Heart right ventricle (tissue), 16 donors: ENCODE measurements at places on chromosomes 16 and 17.

DNA sequence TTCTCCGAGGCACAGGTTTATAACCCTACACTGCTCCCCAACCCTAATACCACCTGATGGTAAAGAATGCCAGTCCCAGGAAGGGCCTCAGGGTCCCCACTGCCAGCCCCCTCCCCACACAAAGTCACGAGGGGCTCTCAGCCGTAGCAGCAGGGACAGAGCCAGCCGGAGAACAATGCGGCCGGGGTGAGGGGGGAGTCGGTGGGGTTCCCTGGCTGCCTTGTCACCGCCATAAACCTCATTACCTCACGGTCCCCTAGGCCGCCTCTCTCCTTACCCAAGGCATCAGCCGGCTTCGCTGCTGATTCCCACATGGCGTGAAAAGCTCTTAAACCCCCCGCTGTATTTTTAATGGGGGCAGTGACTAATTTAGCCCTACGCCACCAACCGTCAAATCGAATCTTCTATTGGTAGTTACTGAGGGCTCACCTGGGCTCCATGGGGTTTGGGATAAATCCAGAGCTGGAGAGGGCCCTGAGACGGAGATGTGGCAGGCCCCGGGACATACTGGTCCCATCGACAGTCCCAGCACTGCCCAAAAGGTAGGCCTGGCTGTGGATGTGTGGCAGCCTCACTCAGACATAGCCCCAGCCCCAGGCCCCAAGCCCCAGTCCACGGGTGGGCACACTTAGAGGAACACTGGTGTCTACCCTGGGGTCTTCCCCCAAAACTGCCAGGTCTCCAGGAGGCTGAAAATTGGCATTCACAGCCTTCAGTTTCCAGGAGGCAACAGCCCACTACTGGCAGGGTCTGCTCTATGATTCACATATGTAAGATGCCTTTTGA, 115.3 kb downstream of the C16orf78 start:
- no peak overlapping the region for H3K27ac ChIP-seq
- peaks cover 17% of the 10 kb centered on the region for H3K4me1 ChIP-seq
- no peak overlapping the region for H3K4me3 ChIP-seq
- H3K27me3 ChIP-seq, result no peaks in the 10 kb centered on the region

GRCh38 chr16:67628216-67628615, 16.7 kb upstream of the CARMIL2 start:
- H3K4me1 ChIP-seq, result peaks cover 13% of the 10 kb centered on the region
- DNase-seq, result no peak
- H3K36me3 ChIP-seq, result peaks cover 7% of the 10 kb centered on the region
- no peak overlapping the region for H3K27ac ChIP-seq
- no peaks in the 10 kb centered on the region for H3K27me3 ChIP-seq
- H3K4me3 ChIP-seq, result no peak overlapping the region

- no peaks in the 10 kb centered on the region for H3K36me3 ChIP-seq
- no peak overlapping the region for H3K4me3 ChIP-seq
- H3K27ac ChIP-seq, result no peak overlapping the region
- no peaks in the 10 kb centered on the region for H3K4me1 ChIP-seq
- no peak for DNase-seq
Measured at GRCh38 chr17:5822281-5823060, 238.2 kb upstream of the NLRP1 start.

DNA sequence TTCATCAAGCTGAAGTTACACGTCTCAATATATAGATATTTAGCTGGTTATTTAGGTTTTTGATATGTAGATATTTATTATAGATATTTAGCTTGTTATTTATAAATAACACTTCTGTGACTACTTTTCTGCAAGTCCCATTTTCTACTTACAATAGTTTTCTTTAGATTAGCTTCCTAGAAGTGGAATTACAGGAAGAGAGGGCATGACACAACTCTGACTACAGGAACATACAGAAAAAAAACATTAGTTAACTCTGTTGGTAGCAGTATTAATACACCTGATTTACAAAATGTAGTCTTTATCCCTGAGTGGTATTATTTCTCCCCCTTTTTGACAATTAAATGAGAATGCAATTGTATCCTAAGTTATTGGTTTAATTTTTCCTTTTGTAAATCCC, 21.2 kb upstream of the CCL1 start:
- no peaks in the 10 kb centered on the region for H3K4me1 ChIP-seq
- no peaks in the 10 kb centered on the region for H3K36me3 ChIP-seq
- H3K27me3 ChIP-seq, result peaks cover 28% of the 10 kb centered on the region
- DNase-seq, result no peak
- H3K4me3 ChIP-seq, result no peak overlapping the region

GRCh38 chr17:82611140-82612058, 36.8 kb downstream of the WDR45B start:
- no peak overlapping the region for H3K4me3 ChIP-seq
- no peak for DNase-seq
- H3K4me1 ChIP-seq, result no peaks in the 10 kb centered on the region
- H3K27ac ChIP-seq, result no peak overlapping the region
- no peaks in the 10 kb centered on the region for H3K27me3 ChIP-seq

DNA sequence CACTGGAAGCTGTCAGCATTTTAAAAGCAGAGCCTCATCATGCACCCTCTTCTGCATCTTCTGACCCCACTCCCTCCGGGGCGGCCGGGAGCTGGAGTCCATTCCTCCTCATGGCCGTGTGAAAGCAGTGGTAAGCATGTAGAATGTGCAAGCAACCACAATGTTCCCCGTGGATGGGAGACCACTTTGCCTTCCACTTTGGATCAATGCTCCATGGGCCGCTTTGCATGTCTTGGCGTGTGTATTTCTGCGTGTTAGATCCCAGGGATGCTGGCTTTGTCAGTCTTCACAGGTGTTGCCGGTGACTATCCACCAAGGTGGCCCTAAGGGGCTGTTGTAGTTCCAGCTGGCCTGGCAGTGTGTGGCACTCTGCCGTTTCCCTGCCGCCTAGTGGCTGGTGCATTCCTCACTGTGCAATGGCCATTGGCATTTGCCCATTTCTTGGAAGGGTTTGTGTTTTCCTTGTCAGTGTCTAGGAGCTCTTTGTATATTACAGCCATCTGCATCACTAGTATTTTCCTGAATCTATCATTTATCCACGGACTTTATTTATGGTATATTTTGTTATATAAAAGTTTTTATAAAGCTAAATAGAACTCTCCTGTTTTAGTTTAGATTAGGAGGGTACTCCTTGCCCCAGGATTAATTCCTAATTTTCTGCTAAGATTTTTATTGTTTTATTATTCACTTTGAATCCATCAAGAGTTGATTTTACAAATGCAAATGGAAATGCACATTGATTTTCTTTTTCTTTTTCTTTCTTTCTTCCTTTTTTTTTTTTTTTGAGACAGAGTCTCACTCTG, 5.8 kb upstream of the ALDH3A1 start:
- no peak overlapping the region for H3K4me3 ChIP-seq
- H3K4me1 ChIP-seq, result no peaks in the 10 kb centered on the region
- no peaks in the 10 kb centered on the region for H3K36me3 ChIP-seq
- peak overlapping the region; percentile 77 for H3K27ac ChIP-seq
- DNase-seq, result peak; percentile 44
- no peaks in the 10 kb centered on the region for H3K27me3 ChIP-seq

DNA sequence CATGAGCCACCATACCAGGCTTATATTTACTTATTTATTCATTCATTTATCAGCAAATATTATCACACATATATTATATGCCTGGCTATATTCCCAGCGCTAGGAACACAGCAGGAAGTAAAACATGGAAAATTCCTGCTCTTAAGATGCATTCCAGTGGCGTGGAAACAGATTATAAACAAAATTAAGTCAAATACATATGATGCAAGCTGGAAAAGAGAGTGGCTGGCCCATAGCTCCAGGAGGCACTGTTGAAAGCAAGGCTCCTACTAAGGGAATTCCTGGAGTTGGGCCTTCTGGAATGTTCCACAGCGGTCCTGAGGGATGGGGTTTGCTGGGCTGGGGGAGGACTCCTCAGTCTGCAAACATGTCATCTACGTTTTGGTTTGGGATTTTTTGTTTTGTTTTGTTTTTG, 18.4 kb downstream of the ADCY9 start:
- H3K27me3 ChIP-seq, result no peaks in the 10 kb centered on the region
- DNase-seq, result no peak
- no peak overlapping the region for H3K27ac ChIP-seq
- H3K36me3 ChIP-seq, result no peaks in the 10 kb centered on the region
- H3K4me3 ChIP-seq, result no peak overlapping the region

- no peaks in the 10 kb centered on the region for H3K27me3 ChIP-seq
- no peaks in the 10 kb centered on the region for H3K4me1 ChIP-seq
- no peak overlapping the region for H3K4me3 ChIP-seq
- H3K27ac ChIP-seq, result no peak overlapping the region
Measured at GRCh38 chr16:73299346-73299745, 251.4 kb upstream of the ZFHX3 start.

DNA sequence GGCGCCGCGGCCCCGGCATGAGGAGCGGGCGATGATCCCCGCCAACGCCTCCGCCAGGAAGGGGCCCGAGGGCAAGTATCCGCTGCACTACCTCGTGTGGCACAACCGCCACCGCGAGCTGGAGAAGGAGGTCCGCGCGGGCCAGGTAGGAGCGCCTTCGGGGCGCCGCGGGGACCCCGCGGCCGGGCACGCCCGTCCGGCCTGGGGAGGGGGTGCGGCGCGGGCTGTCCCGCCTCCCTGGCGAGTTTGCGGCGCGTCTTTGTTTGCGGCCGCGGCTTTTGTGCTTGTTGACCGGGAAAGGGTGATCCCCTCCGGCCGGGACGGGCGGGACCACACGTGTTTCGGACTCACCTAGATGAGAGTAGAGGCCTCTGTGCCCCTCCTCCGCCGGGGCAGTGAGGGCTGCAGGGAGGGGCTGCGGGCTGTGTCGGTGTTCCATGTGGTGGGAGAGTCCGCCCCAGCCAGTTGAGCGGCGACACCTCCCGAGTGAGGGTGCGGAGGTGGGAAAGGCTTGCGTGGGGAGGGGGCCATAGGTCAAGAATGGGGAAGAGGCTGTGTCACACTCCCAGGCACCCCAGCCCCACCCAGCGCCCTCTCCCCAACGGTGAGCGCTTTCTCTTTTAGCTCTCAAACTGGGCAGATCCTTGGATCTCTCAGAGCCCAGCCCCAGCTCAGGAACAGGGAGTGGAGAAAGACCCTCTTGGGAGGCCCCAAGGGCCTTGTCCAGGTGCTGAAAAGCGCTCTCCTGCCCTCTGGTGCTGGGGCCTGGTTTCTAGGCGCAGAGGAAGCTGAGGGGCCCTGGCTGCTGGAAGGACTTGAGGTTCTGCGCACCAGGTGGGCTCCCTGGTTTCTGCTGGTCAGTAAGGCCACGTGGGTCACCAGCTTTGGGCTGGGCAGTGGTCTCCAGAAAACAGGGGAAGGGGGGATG, 923 bp downstream of the ANKRD13B start:
- peak overlapping the region; percentile 63 for H3K4me3 ChIP-seq
- H3K36me3 ChIP-seq, result no peaks in the 10 kb centered on the region
- peak; percentile 15 for DNase-seq
- peaks cover 77% of the 10 kb centered on the region for H3K4me1 ChIP-seq
- peaks cover 15% of the 10 kb centered on the region for H3K27me3 ChIP-seq

GRCh38 chr17:50177476-50177875, 11.7 kb downstream of the SGCA start:
- H3K4me1 ChIP-seq, result peaks cover 53% of the 10 kb centered on the region
- H3K27ac ChIP-seq, result peak overlapping the region; percentile 89
- DNase-seq, result no peak
- no peaks in the 10 kb centered on the region for H3K27me3 ChIP-seq
- peak overlapping the region; percentile 21 for H3K4me3 ChIP-seq
- no peaks in the 10 kb centered on the region for H3K36me3 ChIP-seq

- peaks cover 10% of the 10 kb centered on the region for H3K4me1 ChIP-seq
- H3K27ac ChIP-seq, result no peak overlapping the region
- H3K27me3 ChIP-seq, result peaks cover 7% of the 10 kb centered on the region
- no peak for DNase-seq
Measured at GRCh38 chr16:2785101-2785991, 2.0 kb downstream of the PRSS33 start.

DNA sequence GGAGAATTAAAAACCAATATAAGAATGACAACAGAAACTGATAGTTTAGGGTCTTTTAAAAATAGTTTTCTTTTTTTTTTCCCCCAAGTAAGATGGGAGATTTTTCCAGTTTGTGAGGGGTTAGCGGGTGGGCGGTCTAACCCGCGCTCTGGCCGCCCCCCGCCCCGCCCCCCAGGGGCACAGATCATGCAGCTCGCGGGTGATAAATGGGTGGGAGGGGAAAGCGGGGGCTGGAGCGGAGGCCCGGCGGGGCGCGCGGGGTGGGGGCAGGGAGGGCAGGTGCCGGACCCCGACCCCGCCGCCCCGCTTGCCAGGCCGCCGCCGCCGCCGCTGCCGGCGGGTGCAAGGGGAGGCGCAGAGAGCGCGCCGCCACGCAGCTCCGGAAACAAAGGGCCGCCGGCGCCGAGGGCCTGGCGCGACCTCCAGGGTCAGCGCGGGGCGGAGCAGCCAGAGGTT, 60.1 kb upstream of the GSE1 start:
- no peaks in the 10 kb centered on the region for H3K27me3 ChIP-seq
- H3K4me3 ChIP-seq, result peak overlapping the region; percentile 75
- no peaks in the 10 kb centered on the region for H3K36me3 ChIP-seq

- no peaks in the 10 kb centered on the region for H3K27me3 ChIP-seq
- DNase-seq, result no peak
- H3K27ac ChIP-seq, result no peak overlapping the region
- no peaks in the 10 kb centered on the region for H3K4me1 ChIP-seq
- H3K4me3 ChIP-seq, result no peak overlapping the region
- H3K36me3 ChIP-seq, result peaks cover 32% of the 10 kb centered on the region
Measured at GRCh38 chr16:47431960-47432359, 28.9 kb downstream of the ITFG1 start.

DNA sequence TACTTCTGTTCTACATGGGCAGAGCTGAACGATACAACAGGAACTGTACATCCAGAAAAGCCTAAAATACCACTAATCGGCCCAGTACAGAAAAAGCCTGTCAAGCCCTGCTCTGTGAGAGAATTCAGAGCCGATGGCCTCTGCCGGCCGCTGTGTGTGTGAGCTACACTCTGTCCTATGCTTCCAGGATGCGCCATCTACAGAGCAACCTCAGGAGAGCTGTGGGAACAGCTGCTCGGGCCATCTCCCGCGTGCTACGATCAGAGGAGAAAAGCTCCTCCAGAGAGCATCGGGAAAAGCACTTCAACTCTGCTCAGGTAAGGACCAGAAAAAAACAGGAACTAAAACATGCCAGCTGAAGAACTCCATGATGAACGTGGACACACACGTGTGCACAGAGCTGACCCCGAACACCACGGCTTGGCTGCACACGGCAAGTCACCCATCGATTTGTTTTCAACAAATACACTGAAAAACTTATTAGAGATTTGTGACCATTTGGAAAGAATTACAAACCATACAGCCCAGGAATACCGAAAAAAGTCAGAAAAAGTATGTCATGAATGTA, 115.9 kb downstream of the ANKRD11 start:
- H3K4me1 ChIP-seq, result peaks cover 66% of the 10 kb centered on the region
- no peak overlapping the region for H3K27ac ChIP-seq
- no peaks in the 10 kb centered on the region for H3K27me3 ChIP-seq
- no peak overlapping the region for H3K4me3 ChIP-seq
- H3K36me3 ChIP-seq, result peaks cover 14% of the 10 kb centered on the region
- no peak for DNase-seq

- H3K4me3 ChIP-seq, result peak overlapping the region; percentile 51
- H3K4me1 ChIP-seq, result peaks cover 9% of the 10 kb centered on the region
- peaks cover 44% of the 10 kb centered on the region for H3K27me3 ChIP-seq
- H3K36me3 ChIP-seq, result no peaks in the 10 kb centered on the region
Measured at GRCh38 chr16:1090620-1091587, 5.1 kb downstream of the C1QTNF8 start.
